ENCODE measurements at places on chromosomes 2 and 18.

DNA sequence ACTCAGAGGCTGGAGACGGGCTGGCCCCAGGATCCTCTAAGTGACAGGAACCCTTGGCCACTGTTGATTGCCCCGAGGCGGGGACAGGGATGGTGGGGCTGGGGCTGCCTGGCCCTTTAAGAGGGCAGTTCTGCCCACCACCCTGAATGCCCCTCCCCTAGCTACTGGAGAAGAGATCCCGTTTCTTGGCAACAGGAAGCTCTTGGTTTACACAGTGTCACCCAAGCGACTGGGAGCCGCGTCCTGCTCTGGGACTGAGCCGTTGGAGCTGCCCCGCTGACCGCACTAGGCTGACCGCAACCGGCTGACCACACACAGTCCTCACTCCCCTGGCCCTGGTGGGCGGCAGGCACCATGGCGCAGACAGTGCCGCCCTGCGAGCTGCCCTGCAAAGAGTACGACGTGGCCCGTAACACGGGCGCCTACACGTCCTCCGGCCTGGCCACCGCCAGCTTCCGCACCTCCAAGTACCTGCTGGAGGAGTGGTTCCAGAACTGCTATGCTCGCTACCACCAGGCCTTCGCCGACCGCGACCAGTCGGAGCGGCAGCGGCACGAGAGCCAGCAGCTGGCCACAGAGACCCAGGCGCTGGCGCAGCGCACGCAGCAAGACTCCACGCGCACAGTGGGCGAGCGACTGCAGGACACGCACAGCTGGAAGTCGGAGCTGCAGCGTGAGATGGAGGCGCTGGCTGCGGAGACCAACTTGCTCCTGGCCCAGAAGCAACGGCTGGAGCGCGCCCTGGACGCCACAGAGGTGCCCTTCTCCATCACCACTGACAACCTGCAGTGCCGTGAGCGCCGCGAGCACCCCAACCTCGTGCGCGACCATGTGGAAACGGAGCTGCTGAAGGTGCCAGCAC is at the start of gene TEKT4:
TEKT4 (plus strand) TSS at position 205 of the 862 bp plus-strand sequence; CDS start at position 355, 150 bp downstream.
- H3K4me1 ChIP-seq: no peaks in the 10 kb centered on the region
- no peak for DNase-seq
- H3K36me3 ChIP-seq: no peaks in the 10 kb centered on the region
- H3K27ac ChIP-seq: no peak within 1 kb of the TSS
- no peak within 1 kb of the TSS for H3K4me3 ChIP-seq
- peaks cover 1% of the 10 kb centered on the region for H3K27me3 ChIP-seq

- no peak for DNase-seq
- H3K4me1 ChIP-seq: peaks cover 40% of the 10 kb centered on the region
- H3K27ac ChIP-seq: peak overlapping the region; percentile 34
- no peaks in the 10 kb centered on the region for H3K36me3 ChIP-seq
These were observed 575 bp downstream of the TMEM150A start for GRCh38 chr2:85601771-85602475.

DNA sequence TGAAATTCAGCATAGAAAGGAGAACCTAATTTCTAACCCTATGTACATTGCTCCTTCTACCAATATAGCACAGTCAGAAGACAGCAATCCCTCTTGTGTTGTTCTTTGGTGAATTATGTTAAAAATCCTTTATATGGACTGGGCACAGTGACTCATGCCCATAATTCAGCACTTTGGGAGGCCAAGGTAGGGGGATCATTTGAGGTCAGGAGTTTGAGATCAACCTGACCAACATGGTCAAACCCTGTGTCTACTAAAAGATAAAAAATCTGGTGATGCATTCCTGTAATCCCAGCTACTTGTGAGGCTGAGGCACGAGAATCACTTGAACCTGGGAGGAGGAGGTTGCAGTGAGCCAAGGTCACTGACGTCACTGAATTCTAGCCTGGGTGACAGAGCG is 195.6 kb downstream of the TMX3 start:
- no peaks in the 10 kb centered on the region for H3K27me3 ChIP-seq
- H3K27ac ChIP-seq: no peak overlapping the region
- no peak for DNase-seq
- no peak overlapping the region for H3K4me3 ChIP-seq
- H3K36me3 ChIP-seq: no peaks in the 10 kb centered on the region
- no peaks in the 10 kb centered on the region for H3K4me1 ChIP-seq

DNA sequence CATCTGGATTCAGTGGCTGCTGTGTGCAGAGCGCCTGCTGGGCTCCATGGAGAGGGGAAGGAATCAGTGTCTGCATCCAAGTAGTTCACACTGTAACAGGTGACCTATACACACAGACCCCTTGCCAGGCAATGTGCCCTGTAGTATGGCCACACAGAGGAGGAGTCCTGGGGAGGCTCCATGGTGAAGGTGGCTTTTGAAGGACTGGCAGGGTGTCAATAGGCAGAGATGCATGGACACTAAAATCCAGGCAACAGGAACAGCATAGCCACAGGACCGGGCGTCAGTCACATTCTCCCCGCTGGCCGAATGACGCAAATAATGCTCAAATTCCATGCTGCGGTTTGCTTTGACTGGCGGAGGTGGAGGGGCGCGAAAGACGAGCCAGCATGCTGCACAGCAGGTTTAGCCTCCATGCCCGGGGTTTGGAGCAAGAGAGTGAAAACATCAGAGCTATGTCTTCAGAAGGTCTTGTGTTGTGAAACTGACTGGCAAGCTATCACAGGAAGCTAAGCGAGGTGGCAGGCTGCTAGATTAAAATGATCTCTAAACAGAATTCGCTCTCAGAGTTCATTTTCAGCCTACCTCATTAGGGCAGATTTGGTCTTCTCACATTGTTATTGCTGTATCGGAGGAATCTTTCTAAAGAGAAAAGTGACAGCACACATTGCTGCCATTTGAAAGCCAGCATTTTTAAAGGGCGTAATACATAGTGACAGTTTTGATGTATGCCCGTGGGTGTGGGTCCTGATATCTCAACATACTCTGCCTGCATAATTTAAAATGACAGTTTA is 1.2 kb upstream of the CHMP1B start:
- H3K27me3 ChIP-seq: peaks cover 29% of the 10 kb centered on the region
- H3K36me3 ChIP-seq: no peaks in the 10 kb centered on the region

- DNase-seq: no peak
- H3K27ac ChIP-seq: no peak overlapping the region
- H3K4me1 ChIP-seq: no peaks in the 10 kb centered on the region
- no peaks in the 10 kb centered on the region for H3K27me3 ChIP-seq
These were observed 113.3 kb downstream of the KIAA1328 start for GRCh38 chr18:36942264-36942663.

GRCh38 chr18:39434223-39434920 is 1868.8 kb upstream of the CELF4 start:
- no peak overlapping the region for H3K27ac ChIP-seq
- H3K36me3 ChIP-seq: no peaks in the 10 kb centered on the region
- H3K4me1 ChIP-seq: peaks cover 19% of the 10 kb centered on the region
- no peak for DNase-seq

- peak overlapping the region; percentile 71 for H3K27ac ChIP-seq
- peaks cover 4% of the 10 kb centered on the region for H3K27me3 ChIP-seq
- DNase-seq: no peak
- H3K4me1 ChIP-seq: peaks cover 53% of the 10 kb centered on the region
- no peak overlapping the region for H3K4me3 ChIP-seq
These were observed 46.6 kb downstream of the HDLBP start for GRCh38 chr2:241268716-241269445.

GRCh38 chr2:74001121-74001520 is 16.4 kb downstream of the TET3 start:
- H3K27ac ChIP-seq: peak overlapping the region; percentile 74
- H3K36me3 ChIP-seq: no peaks in the 10 kb centered on the region
- peak overlapping the region; percentile 89 for H3K4me3 ChIP-seq

- H3K36me3 ChIP-seq: no peaks in the 10 kb centered on the region
- H3K27me3 ChIP-seq: no peaks in the 10 kb centered on the region
- no peaks in the 10 kb centered on the region for H3K4me1 ChIP-seq
- no peak for DNase-seq
These were observed 136.4 kb downstream of the THSD7B start for GRCh38 chr2:136901732-136902131.

DNA sequence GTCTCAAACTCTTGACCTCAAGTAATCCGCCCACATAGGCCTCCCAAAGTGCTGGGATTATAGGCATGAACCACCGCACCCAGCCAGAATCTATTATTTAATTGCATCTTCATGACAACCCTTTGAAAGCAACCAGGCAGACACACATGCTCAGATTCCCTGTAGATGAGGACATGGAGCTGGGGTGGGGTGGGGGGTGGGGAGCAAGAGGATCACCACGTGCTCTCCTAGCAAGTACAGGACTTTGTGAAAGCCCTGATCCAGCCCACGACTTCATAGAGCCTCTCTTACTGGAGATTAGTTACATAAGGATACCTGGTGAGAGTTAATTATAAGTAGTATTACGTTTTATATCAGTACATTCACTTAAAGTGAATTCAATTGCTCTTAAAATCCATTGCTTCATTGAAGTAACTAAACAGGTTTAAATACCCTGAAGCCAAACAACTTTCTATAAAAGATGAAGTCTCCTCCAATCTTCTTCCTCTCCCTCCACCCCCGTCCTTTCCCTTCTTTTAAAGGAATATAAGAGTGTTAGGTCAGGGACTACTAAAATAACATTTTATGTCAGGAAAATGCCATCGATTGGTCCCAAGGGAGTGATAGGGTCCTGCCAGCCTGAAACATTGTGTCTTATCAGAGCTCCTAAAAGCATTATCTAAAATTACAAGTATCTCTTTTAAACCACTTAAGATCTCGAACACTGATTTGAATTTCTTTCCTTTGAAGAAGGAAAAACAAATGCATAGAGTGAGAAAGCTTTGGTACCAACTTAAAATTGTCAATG is 123.9 kb downstream of the EPHA4 start:
- no peak overlapping the region for H3K4me3 ChIP-seq
- H3K4me1 ChIP-seq: peaks cover 9% of the 10 kb centered on the region
- H3K27me3 ChIP-seq: no peaks in the 10 kb centered on the region
- H3K36me3 ChIP-seq: peaks cover 26% of the 10 kb centered on the region
- DNase-seq: no peak

GRCh38 chr2:170737821-170738220 is 22.7 kb downstream of the SP5 start:
- H3K36me3 ChIP-seq: no peaks in the 10 kb centered on the region
- no peaks in the 10 kb centered on the region for H3K4me1 ChIP-seq
- H3K27ac ChIP-seq: no peak overlapping the region
- H3K4me3 ChIP-seq: no peak overlapping the region

DNA sequence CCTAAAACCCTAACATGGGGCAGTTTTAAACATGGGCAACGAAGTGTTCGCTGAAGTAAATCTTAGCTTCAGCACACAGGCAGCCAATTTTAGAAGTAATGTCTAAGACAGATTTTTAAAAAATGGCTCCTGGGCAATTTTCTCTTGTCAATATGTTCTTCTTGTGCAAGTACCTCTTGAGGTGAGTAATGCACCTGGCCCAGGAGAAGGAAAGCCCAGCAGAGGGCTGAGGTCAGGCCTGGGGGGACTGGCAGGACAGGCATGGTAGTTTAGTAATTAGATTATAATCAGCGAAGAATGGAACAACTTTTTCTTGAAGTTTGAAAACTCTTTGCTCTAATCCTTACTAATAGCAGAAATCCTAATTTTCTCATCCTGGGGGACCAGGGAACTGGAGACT is 77.6 kb downstream of the SPRED2 start:
- no peak for DNase-seq
- H3K27ac ChIP-seq: no peak overlapping the region
- no peaks in the 10 kb centered on the region for H3K36me3 ChIP-seq
- H3K27me3 ChIP-seq: peaks cover 3% of the 10 kb centered on the region
- H3K4me3 ChIP-seq: no peak overlapping the region

- no peaks in the 10 kb centered on the region for H3K27me3 ChIP-seq
- peak overlapping the region; percentile 49 for H3K27ac ChIP-seq
- H3K36me3 ChIP-seq: peaks cover 8% of the 10 kb centered on the region
- DNase-seq: no peak
- peak overlapping the region; percentile 76 for H3K4me3 ChIP-seq
These were observed 39.4 kb upstream of the ASB1 start for GRCh38 chr2:238387332-238387731.

DNA sequence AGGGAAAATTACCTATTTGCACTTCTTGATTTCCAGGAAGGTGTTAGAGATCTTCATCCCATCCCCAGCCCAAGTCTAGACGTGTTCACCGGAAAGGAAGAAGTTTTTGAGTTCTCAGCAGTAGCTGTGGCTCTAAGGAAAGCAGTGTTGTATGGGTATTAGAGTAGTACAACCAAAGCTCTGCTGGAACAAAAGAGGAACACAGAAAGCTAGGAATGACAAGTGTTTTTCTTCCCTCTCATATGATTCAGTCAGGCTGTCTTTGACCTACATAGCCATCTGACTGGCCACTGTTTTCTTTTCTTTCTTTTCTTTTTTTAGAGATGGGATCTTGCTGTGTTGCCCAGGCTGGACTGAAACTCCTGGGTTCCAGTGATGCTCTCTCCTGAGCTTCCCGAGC is 82.7 kb upstream of the SLC39A10 start:
- DNase-seq: no peak
- no peak overlapping the region for H3K4me3 ChIP-seq
- no peak overlapping the region for H3K27ac ChIP-seq
- H3K27me3 ChIP-seq: peaks cover 3% of the 10 kb centered on the region
- H3K4me1 ChIP-seq: peaks cover 37% of the 10 kb centered on the region

DNA sequence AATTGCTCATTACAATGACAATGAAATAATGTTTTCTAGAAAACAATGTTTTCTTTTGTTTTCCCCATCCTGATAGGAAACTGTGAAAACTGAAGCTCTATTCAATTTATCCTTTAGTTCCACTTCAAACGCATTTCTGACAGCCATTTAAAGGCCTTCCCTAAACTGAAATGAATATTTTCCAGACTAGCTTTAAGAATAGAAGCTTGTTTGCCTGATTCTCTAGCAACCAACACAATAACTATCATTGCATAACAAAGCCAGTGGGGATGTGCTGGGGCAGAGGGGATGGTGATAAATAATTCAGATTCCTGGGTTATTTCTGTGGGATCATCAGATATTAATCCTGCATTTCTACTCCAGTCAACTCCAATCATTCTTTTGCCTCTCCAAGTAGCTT is 427.1 kb downstream of the RND3 start:
- H3K27ac ChIP-seq: no peak overlapping the region
- H3K27me3 ChIP-seq: no peaks in the 10 kb centered on the region
- no peaks in the 10 kb centered on the region for H3K36me3 ChIP-seq

- no peaks in the 10 kb centered on the region for H3K4me1 ChIP-seq
- peaks cover 2% of the 10 kb centered on the region for H3K27me3 ChIP-seq
- H3K27ac ChIP-seq: no peak overlapping the region
- no peak overlapping the region for H3K4me3 ChIP-seq
- DNase-seq: no peak
These were observed 14.3 kb upstream of the D2HGDH start for GRCh38 chr2:241720099-241720498.

DNA sequence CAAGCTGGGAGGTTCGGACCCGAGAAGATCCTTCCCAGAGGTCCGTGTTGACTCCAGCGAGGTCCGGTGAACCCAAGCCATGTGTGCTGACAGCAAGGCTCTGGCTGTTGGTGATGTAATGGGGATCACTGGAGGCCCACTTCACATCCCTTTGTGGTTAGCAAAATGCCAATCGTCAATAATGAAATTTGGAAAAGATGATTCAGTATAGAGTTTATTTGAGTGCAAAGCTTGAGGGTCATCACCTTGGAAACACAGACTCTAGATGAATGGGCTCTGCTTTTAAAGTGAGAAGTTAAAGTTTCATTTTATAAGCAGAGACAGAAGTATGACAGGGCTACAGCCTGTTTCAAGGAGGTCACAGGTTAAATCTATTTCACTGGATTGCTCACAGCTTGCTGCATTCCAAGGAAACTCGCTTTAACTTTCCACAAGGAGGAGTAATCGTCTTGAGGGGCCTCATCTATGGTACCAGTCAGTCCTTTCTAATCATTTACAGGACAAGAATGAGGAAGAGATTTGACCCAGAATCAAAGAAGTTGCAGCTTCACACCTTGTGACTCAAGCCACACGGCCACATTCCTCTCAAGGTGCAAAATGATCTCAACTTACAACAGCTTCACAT is 140.5 kb downstream of the TPO start:
- H3K36me3 ChIP-seq: no peaks in the 10 kb centered on the region
- H3K27me3 ChIP-seq: peaks cover 2% of the 10 kb centered on the region
- DNase-seq: peak; percentile 12
- no peak overlapping the region for H3K4me3 ChIP-seq

Measured in immature natural killer cell (primary cell).